ENCODE measurements at places on chromosomes 5 and 9. TPM values are rescaled to one million over a fixed set of nuclear protein-coding genes. Genes with fewer than 3 reads are reported as not detected.
A peak's percentile ranks its signal among the peaks of the same experiment; 100 is the strongest.

The AGXT2 gene
- total RNA-seq: not detected

GRCh38 chr5:17127743-17128231, 89.6 kb upstream of the BASP1 start:
- peaks cover 2% of the 10 kb centered on the region for H3K27me3 ChIP-seq
- peaks cover 9% of the 10 kb centered on the region for H3K36me3 ChIP-seq
- H3K27ac ChIP-seq: no peak overlapping the region
- no peak overlapping the region for H3K4me3 ChIP-seq

DNA sequence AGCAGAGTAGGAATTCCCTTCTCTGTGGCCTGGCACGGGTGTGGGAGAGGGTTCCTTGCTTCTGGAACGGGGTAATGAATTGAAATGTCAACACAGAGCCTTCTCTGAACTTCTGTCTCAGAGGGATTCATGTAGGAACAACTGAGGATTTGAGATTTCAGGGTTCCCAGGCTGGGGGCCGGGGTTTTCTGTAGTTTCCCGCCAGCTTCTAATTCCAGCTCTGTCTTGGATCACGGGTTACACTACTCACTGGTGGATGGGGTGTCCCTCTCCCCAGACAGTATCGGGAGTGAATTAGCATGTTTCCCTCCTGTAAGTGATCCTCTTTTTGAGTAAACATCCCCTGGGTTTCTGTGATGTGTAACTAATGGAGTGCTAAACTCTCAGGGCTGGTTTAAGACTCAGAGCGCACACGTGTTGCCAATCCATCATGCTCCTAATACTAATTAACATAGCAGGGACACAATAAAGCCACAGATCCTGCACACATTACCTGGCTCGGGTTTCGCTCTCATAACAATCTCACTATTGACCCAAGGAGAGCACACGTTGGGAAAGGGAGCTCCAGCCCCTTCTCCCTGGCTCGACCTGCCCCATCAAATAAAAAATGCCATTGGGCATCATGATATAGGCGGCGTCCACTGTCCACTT, 18.1 kb upstream of the DMRT2 start:
- H3K27me3 ChIP-seq: peaks cover 4% of the 10 kb centered on the region
- H3K27ac ChIP-seq: no peak overlapping the region
- H3K36me3 ChIP-seq: no peaks in the 10 kb centered on the region
- DNase-seq: no peak
- peaks cover 8% of the 10 kb centered on the region for H3K4me1 ChIP-seq

The CDC20B gene
- total RNA-seq: 0.34 TPM

The DNAJC25 gene
- 7.4 TPM for total RNA-seq

The SUSD1 gene
- 19.9 TPM for total RNA-seq

The HK3 gene
- total RNA-seq: not detected

The KLHL9 gene
- total RNA-seq: 38.7 TPM

GRCh38 chr5:147968855-147969254, 62.5 kb upstream of the C5orf46 start:
- no peaks in the 10 kb centered on the region for H3K27me3 ChIP-seq
- H3K4me1 ChIP-seq: no peaks in the 10 kb centered on the region
- H3K4me3 ChIP-seq: no peak overlapping the region
- no peak overlapping the region for H3K27ac ChIP-seq
- DNase-seq: no peak

- no peaks in the 10 kb centered on the region for H3K27me3 ChIP-seq
- H3K4me1 ChIP-seq: peaks cover 4% of the 10 kb centered on the region
- DNase-seq: no peak
Observed at GRCh38 chr5:171676286-171676944, 109.2 kb upstream of the SMIM23 start.

DNA sequence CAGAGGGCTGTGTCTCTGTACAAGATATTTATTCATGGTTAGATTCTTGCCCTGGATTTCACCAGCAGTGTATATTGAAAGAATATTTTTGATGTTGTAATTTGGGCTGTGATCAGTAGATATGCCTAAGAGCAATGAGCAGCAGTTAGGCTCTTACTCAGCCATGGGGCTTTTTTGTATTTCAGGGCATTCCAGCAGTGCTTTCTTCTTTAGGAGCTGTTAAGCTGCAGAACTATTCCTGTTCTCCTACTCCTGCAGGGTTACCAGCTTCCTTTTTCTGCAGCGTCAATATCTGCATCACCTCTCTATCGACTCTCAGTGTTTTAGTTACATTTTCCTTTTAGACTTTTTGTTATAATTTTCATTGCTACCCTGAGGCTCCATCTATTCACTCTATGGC, 206.2 kb downstream of the SLCO4C1 start:
- H3K36me3 ChIP-seq: peaks cover 6% of the 10 kb centered on the region
- H3K27ac ChIP-seq: no peak overlapping the region

The RNF180 gene
- 9.1 TPM for total RNA-seq

DNA sequence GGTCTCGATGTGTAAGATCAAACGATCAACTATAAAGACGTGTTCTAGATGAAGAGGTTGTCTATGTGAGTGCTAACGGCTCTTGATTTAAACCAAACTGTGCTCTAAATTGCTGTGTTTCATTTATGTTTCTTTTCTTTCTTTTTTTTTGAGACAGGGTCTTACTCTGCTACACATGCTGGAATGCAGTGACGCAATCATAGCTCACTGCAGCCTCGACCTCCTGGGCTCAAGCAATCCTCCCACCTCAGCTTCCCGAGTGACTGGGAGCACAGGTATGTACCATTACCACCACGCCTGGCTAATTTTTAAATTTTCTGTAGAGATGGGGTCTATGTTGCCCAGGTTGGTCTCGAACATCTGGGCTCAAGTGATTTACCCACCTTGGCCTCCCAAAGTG, 24.0 kb upstream of the RNF130 start:
- H3K4me1 ChIP-seq: peaks cover 10% of the 10 kb centered on the region
- no peak for DNase-seq
- H3K36me3 ChIP-seq: peaks cover 12% of the 10 kb centered on the region
- no peak overlapping the region for H3K4me3 ChIP-seq
- H3K27ac ChIP-seq: no peak overlapping the region

- no peaks in the 10 kb centered on the region for H3K4me1 ChIP-seq
- no peak for DNase-seq
- H3K36me3 ChIP-seq: peaks cover 21% of the 10 kb centered on the region
- H3K4me3 ChIP-seq: no peak overlapping the region
Observed at GRCh38 chr5:10169359-10169758, 80.3 kb downstream of the ATPSCKMT start.

The PTPRD gene
- total RNA-seq: 532 TPM

DNA sequence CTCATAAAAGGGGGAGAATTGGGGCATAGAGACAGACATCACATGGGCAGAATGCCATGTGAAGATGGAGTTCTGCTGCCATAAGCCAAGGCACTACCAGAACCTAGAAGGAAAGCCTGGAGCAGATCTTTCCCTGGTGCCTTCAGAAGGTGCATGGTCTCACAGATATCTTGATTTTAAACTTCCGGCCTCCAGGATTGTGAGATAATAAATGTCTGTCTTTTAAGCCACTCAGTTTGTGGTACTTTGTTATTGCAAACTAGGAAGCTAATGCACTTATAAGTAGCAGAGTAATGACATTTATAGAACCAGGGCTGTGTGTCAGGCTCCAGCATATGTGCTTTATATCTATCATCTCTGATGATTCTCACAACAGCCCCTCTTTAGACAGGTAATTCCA, 130.4 kb downstream of the ASTN2 start:
- no peak overlapping the region for H3K4me3 ChIP-seq
- no peaks in the 10 kb centered on the region for H3K36me3 ChIP-seq
- H3K27me3 ChIP-seq: peaks cover 6% of the 10 kb centered on the region
- H3K27ac ChIP-seq: no peak overlapping the region
- DNase-seq: no peak

The SPINK6 gene
- total RNA-seq: not detected

- DNase-seq: peak; percentile 58
- H3K27ac ChIP-seq: no peak overlapping the region
- peak overlapping the region; percentile 86 for H3K4me3 ChIP-seq
- H3K27me3 ChIP-seq: peaks cover 43% of the 10 kb centered on the region
Observed at GRCh38 chr5:77645158-77645994, 6.9 kb upstream of the OTP start.
